Activated naive CD4-positive, alpha-beta T cell treated with anti-CD3 and anti-CD28 coated beads for 36 hours (primary cell): ENCODE measurements at places on chromosomes 2 and 18.

- no peak for DNase-seq
These were observed 35.8 kb downstream of the SH3RF3 start for GRCh38 chr2:109164739-109165221.

GRCh38 chr2:71465356-71465755 lies 12.0 kb downstream of the DYSF start:
- no peak for DNase-seq

DNA sequence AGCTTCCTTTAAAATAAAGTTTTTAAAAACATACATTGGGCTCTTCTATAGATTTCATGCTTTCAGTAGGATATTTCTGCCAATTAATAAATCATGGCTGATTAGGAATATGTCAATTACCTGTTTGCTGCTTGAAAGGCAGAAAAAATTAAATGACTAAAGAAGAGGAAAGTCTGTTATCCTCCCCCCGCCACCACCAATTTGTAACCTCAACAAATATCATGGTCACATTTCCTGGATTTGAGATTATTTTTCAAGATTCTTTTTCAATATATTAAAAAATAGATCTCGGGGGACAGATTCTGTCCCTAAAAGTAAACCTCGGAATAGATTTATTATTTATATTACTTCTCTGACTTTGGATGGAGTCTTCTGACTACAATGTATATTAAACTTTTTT lies 125.9 kb downstream of the ARHGAP15 start:
- DNase-seq: no peak

DNA sequence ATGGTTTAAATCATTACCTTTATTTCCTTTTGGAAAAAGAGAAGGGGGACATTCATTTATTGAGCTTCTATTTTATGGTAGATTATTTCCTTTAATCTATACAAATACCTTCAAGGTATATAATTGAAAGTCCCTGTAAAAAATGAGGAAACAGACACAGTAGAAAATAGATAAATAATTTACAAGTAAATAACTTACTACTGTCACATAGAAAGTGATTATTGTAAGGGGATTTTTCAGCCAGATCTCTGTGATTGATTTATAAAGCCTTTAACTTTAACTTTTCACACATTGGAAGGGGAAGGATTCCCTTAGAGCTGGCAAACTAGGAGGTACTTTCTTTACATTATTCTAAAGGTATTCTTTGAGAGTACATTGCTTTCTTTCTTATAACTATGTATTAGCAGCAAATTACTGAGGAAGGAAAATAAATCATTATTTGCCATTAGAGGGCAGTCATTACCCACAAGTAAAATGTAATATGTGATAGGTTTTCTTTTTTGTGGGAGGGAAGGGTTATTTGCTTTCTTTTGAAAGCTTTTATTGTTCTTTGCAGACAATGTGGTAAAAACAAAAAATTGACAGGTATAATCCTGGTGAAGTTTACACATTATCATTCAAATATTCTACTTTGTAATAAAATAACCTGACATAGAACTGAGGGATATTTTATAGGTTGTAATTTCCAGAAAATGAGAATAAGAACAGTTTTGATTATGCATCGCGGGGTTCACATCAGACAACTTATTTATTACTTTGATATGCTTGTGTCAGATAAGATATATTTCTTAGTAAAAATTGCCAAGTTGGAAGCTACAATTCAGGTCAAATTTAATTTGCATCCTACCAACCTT lies 24.8 kb upstream of the RPE start:
- no peak for DNase-seq

DNA sequence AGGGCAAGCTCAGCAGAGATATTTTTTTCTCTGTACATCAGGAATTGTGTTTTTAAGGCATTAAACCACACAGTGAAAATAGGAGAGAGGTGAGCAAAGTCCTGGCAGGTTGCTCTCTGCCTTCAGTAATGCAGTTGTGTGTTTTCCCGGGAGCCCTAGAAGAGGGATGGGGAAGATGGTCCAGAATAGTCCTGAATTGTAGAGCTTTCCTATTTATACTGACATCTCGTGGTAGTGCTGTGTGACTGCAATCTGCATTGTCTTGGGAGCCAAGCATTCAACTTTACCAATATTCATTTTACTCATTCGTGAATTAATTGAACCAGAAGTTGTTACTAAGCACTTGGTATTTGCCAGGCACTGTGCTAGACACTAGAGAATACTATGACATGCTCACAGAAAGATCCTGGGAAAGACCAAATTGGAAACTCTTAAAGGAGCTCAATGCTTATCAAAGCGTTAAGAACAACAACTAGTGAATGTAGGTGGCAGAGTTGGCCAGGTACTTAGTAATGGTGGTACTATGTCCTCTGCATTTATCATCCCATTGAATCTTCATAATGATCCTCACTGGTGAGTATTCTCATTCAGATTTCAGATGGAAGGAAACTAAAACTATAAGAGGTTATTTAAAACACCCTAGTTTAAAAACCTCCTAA lies 214.6 kb downstream of the TRIB2 start:
- DNase-seq: no peak

- no peak for DNase-seq
These were observed 25.1 kb downstream of the DNPEP start for GRCh38 chr2:219362524-219363164.

DNA sequence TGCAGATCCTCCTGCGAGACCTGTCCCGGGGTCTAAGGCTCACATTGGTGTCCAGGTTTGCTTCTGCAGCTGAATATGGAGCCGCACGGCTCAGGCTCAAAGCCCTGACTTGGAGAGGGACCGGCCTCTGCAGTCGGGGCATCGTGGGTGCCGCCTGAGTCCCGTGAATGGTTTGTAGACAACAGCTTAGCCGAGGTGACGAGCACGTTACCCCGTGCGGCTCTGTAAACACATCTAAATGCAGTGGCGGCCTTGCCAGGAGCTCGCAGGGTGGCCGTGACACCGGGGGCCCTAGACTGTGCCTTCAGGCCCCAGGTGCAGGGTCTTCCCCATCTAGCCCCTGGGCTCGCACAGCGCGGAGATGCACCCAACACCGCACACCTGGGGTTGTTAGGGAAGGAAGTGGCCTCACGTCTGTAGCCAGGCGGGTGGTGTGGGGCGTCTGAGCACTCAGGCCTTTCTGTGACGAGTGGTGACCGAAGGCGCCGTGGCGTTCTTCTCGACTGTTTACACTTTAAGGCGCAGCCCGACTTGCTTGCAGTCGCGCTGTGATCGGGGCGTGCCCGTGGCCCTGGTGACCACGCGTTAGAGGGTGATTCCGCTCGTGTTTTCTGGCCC lies 91.6 kb downstream of the NFATC1 start:
- DNase-seq: no peak

- no peak for DNase-seq
These were observed 30.1 kb downstream of the TGIF1 start for GRCh38 chr18:3479978-3480509.

DNA sequence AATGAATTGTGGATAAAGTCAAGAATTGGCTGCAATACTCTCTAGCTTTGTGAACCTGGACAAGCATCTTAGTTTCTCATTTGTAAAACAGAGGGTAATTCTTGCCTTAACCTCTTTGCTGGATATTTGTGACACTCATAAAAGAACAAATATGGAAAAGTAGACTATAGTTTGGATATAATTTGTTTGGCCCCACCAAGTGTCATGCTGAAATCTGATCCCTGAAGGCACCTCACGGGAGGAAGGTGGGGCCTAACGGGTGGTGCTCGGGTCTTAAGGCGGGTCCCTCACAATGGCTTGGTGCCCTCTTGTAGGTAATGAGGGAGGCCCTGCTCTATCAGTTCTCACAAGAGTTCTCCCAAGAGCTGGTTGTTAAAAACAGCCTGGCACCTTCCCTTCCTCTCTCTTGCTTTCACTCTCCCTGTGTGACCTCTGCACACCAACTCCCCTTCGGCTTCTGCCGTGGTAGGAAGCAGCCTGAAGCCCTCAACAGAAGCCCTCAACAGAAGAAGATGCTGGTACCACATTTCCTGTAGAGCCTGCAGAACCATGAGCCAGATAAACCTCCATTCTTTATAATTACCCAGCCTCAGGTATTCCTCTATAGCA lies 37.4 kb downstream of the ARL4C start:
- no peak for DNase-seq

GRCh38 chr2:237858294-237859081 lies 935 bp upstream of the RAMP1 start:
- peak; percentile 72 for DNase-seq

DNA sequence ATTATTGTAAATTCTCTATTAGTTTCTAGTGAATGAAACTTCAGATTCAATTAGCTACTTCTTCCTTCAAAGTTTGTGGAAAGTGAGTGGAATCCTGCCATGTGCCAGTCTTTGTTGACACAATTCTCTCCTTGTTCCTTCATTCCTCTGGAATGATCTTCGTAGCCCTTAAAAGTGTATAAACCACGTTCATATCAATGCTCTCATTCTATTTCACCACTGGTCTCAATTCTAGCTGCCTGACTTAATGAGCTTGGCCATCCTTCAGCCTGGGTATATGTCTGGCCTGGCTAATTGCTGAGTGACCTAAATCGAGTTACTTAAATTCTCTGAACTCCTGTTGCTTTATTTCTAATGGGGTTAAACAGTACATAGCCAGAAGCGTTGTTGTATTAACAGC lies 43.5 kb downstream of the INSIG2 start:
- no peak for DNase-seq

DNA sequence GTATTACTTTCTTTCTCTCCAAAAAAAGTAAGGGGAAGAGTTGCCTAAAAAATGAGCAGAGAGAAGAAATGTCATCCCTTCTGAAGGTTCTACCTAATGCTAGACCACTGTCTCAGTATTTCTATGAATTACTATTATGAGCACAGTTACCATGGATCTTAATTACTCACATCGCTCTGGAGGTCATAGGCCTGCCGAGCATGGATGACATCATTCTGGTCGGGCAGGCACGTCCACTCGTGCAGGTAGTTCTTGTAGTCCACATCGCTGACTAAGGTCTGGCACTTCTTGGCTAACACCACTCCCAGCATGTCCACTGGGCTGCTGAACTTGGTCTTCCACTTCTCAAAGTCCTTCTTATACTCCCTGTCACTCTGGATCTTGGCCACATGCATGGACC lies 106.9 kb downstream of the NEB start:
- DNase-seq: no peak

- no peak for DNase-seq
These were observed 1.1 kb downstream of the PAX8 start for GRCh38 chr2:113277474-113278072.
